ENCODE measurements at places on chromosomes 1 and 21.

DNA sequence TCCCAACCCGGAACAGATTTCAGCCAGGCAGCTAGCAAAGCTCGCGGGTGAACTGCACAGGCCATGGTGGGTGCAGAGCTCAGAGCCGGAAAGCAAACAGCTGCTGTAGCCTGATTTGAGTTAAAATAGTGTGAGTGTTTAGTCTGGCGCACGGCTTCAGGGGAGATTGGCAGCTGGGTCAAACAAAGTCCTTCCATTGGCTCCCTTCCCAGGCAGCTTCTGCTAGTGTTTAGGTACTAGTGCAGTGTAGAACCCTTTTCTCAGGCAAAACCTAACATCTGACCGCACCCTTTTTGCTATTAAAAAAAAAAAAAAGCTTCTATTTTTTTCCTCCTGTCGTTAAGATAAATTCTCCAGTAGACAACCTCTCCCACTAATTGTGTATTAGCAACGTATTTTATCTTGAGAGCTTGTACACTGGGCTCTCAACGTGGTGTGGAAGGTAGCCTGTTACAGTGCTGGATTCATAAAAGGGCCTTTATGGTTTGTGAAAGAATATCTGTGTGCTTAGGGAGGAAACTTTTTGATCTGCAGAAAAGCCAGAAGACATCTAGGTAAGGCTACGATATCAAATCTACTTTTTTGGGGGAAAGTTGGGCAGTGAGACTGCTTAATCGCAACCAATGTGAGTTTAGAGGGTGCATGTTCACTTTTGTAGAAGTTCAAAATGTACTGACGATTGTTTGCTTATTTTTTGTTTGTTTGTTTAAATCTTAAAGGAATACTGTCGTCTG lies 689.6 kb downstream of the USP25 start:
- DNase-seq = no peak

- DNase-seq = no peak
Measured at GRCh38 chr1:169515641-169516040, 29.9 kb upstream of the SLC19A2 start.

DNA sequence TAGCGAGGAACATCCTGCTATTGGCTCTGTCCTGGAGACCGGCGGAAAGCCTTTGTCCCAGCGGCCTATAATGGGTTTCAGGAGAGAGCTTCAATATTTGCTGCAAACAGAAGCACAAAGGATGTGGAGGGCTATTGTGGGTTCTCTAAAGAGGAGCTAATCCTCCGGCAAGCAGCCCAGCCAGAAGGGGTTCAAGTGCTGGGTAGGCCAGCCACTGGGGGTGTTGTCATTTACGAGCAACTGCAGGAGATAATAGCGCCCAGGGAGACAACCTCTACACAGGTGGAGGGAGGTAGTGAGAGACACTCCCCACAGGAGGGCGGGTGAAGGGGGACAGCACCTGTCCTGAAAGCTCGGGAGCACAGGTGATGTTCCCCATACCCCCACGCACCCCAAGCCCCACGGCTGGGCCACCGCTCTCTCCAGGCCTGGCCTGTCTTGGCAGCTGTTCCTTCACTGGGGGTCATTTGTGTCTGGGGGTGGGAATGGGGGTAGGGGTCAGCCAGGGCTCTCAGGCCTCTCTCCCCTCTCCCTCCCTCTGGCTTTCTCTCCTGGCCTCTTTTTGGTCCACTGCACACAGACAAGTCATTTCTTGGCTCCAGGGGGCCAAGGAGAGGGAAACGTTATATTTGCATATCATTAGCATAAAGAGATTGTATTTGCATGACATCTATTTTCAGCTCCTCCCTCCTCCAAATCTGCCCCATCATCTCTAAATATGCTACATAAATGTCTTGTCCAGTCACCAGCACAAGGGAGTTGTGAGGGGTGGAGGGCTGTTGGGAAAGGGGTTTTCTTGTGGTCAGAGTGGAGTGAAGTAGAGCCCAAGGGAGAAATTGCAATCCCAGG lies 22.0 kb upstream of the SLC26A9 start:
- DNase-seq = no peak

DNA sequence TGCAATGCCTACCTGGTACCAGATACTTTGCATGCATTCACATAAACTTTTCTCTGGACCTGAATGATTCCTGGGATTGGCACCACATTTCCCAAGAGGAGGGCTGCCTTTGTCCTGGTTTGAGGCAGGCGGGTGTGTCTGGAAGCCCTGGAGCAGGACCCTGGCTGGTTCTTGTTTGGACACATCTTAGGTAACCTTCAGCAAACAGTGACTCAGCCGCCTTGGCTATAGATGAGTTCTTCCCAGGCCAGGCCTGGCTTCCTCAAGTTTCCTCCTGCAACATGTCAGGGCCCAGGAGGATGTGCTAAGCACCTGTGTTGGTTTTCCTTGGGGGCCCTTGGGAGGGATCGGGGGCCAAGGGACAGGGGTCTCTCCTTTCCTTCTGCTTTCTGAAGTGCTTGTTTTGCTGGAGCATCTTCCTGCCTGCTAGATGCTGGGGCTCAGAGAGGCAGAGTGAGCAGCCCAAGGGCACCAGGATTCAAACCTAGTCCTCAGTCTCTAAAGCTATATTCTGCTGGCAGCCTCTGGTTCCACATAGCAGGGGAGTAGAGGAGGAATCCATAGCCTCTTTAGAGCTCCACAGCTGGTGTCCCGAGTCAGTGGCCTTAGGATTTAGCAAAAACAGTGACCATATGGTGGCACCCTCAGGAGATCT lies 38.2 kb downstream of the PAX7 start:
- no peak for DNase-seq

- no peak for DNase-seq
Measured at GRCh38 chr1:172724232-172724631, 65.3 kb downstream of the FASLG start.

DNA sequence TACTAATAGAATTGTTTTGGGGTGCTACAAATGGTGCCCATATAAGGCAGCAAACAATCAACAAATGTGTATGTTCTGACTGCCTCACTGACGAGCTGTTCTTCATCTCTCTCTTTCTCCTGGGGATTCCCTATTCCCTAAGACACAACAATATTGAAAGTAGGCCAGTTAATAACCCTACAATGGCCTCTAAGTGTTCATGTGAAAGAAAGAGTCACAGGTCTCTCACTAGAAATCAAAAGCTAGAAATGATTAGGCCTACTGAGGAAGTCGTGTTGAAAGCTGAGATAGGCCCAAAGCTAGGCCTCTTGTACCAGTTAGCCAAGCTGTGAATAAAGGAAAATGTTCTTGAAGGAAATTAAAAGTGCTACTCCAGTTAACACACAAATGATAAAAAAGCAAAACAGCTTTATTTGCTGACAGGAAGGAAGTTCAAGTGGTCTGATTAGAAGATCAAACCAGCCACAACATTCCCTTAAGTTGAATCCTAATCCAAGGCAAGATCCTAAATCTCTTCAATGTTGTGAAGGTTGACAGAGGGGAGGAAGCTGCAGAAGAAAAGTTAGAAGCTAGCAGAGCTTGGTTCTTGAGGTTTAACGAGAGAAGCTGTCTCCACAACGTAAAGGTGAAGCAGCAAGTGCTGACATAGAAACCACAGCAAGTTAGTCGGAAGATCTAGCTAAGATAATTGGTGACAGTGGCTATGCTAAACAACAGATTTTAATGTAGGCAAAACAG lies 26.3 kb downstream of the ATP2B4 start:
- DNase-seq = no peak

DNA sequence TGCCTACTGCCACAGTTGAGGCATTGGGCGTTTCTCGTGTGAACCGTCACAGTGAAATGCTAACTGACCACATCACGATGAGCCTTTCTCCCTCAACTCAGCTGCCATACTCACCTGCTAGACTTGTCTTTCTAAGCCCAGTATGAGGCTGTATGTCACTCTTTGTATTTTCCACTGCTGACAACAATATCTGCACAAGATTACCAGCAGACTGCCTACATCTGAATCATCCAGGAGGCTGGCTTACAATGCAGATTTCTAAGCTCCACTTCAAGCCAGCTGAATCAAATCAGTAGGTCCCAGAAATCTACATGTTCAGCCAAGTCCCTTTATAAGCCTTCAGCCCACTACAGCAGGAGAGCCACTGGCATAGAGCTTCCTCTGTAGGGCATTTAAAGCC lies 355.0 kb upstream of the DUSP10 start:
- DNase-seq = no peak

- DNase-seq = peak; percentile 44
Measured at GRCh38 chr1:151720974-151721787, at the start of gene RIIAD1. Gene RIIAD1, plus strand, starts transcription at chr1:151721522. Its CDS starts 15 bp downstream, at chr1:151721537.

- DNase-seq = no peak
Measured at GRCh38 chr1:62245201-62245600, 50.6 kb downstream of the L1TD1 start.

DNA sequence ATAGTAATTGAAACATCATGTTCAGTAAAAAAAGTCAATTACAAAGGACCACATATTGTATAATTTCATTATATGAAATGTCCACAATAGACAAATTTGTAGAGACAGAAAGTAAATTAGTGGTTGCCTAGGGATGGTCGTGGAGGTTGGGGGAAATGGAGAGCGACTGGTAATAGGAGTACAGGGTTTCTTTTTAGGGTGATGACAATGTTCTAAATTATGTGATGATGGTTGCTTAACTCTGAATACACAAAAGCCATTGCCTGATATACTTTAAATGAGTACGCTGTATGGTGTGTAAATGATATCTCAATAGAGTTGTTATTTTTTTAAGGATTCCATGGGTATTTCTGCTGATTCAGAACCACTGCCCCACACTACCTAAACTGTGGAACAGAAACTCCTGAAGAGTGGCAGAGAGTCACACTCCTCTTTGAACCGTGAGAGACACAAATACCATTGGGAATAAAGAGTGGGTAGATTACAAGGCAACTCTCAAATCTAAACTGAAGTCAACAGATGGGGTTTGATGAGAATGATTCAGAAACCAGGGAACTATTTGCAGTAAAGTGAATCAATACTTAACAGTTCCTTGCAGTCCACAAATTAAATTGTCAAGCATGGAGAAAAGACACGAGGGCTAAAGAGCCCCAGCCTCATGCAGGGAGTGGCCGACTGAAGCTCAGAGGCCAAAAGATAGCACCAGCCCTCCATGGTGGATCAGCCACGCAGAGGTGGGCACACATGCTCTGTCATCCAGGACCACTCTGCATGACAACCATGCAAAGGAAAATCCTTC lies 118.0 kb downstream of the CAPN8 start:
- DNase-seq = no peak

DNA sequence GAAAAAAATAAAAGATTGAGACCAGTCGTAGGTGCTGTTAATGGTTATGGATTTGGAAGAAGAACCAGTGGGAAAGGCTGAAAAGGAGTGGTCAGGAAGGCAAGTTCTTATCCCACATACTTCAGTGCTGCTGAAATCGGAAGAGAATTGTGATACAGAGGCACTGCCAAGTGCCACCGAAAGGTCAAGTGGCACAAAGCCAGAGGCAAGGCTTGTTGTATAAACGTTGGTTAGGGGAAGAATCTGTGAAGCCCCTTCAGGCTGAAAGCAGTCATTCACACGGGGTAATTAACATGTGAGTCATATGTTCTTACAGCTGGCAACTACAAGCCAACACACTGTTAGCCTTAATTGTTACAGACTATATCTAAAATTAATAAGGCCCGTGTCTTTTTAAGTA lies 48.8 kb downstream of the ZBTB40 start:
- DNase-seq = no peak

DNA sequence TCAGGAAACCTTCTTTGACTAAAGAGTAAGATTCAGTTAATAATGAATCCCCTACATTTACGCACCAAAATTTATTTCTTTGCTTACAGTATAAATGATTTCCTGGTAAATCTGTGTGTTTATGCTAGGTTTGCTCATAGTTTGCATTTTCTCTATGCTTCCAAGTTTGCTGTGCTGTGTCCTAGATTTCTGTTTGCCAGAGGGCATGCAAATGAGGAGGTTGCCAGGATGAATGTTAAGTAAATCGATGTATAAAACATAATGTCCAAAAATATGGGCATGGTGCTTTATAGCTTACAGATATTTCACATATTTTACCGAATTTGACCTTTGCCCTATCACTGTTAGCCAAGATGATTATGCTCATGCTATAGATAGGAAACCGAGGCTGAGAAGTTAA lies 63.8 kb downstream of the TBX19 start:
- DNase-seq = no peak

DNA sequence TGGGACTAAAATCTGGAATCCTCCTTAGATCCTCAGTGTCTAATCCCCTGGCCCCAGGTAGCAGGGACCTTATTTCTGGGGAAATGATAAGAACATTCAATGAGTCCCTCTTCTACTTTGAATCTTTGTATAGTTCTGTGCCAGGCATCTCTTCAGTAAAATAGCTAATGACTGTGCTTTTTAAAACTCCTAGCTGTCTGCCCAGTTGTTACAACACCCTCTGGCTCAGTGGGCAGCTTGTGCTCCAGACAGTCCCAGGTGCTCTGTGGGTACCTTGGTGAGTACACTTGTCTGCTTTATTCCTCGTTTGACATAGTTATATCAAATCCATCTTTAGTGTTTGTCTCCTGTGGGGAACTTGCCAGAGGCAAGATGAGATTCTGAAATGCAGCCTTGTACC lies 18.0 kb downstream of the TGFB2 start:
- DNase-seq = no peak

- DNase-seq = no peak
Measured at GRCh38 chr1:93328809-93329760, 16.6 kb upstream of the DR1 start.

DNA sequence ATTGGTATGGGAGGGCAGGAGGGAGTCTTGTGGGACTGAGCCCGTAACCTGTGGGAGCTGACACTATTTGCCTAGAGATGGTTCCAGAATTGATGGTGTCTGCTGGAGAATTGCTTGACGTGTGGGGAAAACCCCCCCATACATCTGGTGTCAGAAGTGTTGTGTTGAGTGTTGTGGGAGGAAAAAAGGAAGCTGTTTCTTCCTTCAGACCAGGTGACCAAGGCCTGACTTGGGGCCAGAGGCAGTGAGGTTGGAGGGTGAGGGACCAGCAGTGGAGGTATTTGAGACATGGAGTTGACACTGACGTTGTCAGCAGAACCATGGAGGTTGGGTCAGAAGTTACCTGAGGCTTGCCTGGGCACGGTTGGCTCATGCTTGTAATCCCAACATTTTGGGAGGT lies 8.3 kb downstream of the SHISAL2A start:
- no peak for DNase-seq

DNA sequence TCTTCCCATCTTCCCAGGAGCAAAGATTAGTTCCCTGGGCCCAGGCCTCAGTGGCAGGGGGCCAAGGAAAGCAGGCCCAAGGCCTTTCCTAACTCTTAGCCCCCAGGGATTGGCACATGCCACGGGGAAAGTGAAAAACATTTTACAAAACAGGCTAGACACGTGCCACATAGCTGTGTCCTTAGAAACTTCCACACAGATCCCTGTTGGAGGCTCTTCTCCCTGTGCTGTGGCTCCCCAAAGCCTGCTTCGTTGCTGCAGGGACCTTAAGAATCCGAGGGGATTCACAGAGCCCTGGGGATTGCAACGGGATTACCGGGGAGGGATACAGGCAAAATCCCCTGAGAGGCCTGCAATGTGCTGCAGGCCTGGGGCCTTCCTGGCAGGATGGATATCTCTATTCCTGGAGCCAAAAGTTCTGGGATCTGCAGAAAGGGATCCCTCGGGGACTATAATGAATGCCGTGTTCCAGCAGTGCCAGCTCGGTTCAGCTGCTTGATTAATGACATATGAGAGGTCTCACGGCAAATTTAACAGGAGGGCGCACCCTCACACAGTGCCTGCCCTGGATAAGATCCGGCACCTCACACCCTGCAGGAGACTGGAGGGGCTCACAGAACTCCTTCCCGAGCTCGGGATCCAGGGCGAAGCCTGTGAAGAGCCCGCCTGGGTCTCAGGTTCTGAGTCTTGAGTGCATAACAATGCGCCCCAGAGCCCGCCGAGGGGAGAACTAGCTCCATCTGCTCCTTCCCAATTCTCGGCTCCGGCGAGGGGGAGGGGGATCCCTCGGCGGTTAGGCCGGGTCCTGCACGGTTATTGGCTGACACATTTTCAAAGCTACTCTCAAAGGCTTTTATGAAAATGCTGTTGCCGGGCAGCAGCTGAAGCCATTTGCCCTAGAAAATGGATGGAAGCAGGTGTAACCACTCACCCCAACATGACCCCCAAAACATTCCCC lies 15.3 kb upstream of the RGS8 start:
- no peak for DNase-seq
